ENCODE measurements at places on chromosomes 3 and 15. TPM values are rescaled to one million over a fixed set of nuclear protein-coding genes. Genes with fewer than 3 reads are reported as not detected.

Gene C3orf22
- not detected for total RNA-seq

Gene LSM3
- 21.9 TPM for total RNA-seq

Gene XCR1
- total RNA-seq, result not detected

Gene PLCH1
- total RNA-seq, result 0.03 TPM

Gene SENP5
- 34.5 TPM for total RNA-seq

Gene RBM6
- total RNA-seq, result 74.2 TPM

Gene NDUFB4
- total RNA-seq, result 108 TPM

Gene EIF4E3
- 13.4 TPM for total RNA-seq

All from activated T-cell treated with anti-CD3 and anti-CD28 coated beads, Interleukin-2, amount 50 U/mL, for 4 hours (primary cell).